ENCODE measurements at places on chromosomes 6 and 20.

GRCh38 chr6:129583866-129584265 lies 126.1 kb downstream of the ARHGAP18 start:
- no peak for DNase-seq

DNA sequence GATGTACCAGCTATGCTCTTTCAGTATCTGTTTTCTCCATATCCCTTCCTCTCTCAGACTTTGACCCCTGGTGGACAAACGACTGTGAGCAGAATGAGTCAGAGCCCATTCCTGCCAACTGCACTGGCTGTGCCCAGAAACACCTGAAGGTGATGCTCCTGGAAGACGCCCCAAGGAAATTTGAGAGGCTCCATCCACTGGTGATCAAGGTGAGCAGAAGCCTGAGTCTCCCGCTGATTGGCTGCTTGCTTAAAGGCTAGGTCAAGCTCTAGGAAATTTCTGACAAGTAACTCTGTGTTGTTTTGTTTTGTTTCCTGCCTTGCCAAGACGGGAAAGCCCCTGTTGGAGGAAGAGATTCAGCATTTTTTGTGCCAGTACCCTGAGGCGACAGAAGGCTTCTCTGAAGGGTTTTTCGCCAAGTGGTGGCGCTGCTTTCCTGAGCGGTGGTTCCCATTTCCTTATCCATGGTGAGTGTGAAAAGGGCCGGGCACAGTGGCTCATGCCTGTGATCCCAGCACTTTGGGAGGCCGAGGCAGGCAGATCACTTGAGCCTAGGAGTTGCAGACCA lies 28.6 kb downstream of the C6orf89 start:
- peak; percentile 32 for DNase-seq

- no peak for DNase-seq
Observed at GRCh38 chr6:145225500-145225899, 509.8 kb downstream of the EPM2A start.

DNA sequence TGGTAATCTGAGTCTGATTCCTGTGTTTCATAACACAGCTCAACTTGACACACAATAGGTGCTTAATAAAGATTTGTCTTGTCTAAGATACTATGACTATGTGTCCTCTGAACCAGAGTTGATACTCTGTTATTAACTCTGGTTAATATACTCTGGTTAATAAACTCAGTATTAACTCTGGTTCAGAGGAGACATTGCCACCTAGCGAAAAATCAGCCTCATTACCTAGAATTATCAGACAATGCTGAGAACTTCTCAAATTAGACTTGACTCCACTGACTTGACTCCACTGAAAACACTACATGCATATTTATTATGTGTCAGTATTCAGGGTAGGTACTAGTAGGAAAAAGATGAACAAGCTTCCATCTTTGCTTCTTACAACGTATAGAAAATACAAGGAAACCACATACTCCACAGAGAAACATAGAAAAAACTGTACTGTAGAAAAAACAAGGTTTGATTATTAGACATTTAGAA lies 73.9 kb downstream of the AHI1 start:
- peak; percentile 7 for DNase-seq

- DNase-seq = no peak
Observed at GRCh38 chr6:159053781-159054398, 9.1 kb upstream of the TAGAP start.
